Heart right ventricle (tissue), 16 donors: ENCODE measurements at places on chromosomes 6 and 20. TPM values are rescaled to one million over a fixed set of nuclear protein-coding genes. Genes with fewer than 3 reads are reported as not detected.
A peak's percentile ranks its signal among the peaks of the same experiment; 100 is the strongest.

GRCh38 chr20:45742596-45742995 lies 20.4 kb downstream of the SPINT4 start:
- no peak overlapping the region for H3K4me3 ChIP-seq
- no peaks in the 10 kb centered on the region for H3K4me1 ChIP-seq
- no peak for DNase-seq
- no peaks in the 10 kb centered on the region for H3K36me3 ChIP-seq
- H3K27me3 ChIP-seq = peaks cover 3% of the 10 kb centered on the region
- H3K27ac ChIP-seq = no peak overlapping the region

- H3K27ac ChIP-seq = no peak overlapping the region
- H3K27me3 ChIP-seq = no peaks in the 10 kb centered on the region
- DNase-seq = no peak
Observed at GRCh38 chr6:133313068-133313467, 71.9 kb downstream of the EYA4 start.

DNA sequence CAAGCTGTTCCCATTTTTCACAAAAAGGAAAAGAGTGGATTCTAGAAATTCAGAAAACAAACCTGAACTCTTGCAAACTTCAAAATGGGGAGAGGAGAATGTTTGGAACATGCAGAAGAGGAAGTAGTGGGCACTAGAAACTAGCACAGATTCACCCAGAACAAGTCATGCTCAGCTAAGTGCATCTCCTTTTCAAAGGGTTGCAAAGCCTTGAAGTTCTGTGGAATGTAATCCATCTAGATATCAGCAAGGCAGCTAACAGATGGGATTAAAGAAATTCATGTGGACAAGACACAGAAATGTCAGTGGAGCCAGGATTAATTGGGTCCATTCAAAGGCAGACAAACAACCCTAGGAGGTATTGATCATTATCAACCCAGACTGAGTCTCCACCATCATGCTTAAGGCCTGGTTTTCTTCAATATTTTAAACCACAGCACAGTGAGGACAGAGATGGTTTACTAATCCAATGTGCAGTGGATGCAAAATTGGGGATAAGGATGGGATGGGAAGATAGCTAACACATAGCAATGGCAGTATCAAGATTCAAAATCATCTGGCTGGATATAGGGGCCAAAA lies 31.3 kb downstream of the KCNK5 start:
- no peaks in the 10 kb centered on the region for H3K4me1 ChIP-seq
- no peaks in the 10 kb centered on the region for H3K27me3 ChIP-seq
- no peak overlapping the region for H3K4me3 ChIP-seq
- no peaks in the 10 kb centered on the region for H3K36me3 ChIP-seq

DNA sequence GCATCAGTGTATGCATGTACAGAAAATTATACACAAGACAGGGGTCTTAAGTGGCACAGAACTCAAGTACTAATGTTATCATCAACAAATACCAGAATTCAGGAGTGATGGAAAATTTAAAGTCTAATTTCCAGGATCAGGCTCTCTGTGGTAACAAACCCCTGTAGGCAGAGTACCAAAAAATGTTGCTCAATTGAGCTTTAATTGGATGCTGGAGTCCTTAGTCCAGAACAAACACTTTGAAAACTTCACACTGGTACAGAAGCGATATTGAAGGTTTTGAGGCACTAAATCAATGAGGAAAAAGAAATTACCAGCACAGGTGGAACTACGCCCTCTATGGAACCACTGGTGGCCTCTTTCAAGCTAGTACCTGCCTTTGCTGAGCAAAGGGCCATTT lies 113.1 kb downstream of the FOXC1 start:
- no peaks in the 10 kb centered on the region for H3K36me3 ChIP-seq
- no peaks in the 10 kb centered on the region for H3K4me1 ChIP-seq
- H3K4me3 ChIP-seq = no peak overlapping the region

DNA sequence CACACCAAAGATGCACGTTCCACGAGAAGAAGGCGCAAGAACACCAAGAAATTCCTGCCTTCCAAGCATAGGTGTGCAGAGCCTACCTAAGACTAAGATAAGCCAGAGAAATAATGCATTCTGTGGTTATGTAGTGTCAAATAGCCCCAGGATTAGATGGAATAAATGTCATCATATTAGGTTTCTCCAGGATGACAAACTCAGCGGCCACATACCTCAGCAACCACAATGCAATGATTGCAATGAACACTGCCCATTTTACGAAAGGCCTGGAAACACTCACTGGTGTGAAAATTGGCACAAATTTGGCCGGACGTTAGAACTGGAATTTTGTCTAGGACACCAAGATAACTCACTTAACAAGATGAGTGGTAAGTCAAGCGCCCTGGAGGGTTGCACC lies 129.7 kb downstream of the SLC22A3 start:
- no peak overlapping the region for H3K4me3 ChIP-seq
- no peak for DNase-seq

DNA sequence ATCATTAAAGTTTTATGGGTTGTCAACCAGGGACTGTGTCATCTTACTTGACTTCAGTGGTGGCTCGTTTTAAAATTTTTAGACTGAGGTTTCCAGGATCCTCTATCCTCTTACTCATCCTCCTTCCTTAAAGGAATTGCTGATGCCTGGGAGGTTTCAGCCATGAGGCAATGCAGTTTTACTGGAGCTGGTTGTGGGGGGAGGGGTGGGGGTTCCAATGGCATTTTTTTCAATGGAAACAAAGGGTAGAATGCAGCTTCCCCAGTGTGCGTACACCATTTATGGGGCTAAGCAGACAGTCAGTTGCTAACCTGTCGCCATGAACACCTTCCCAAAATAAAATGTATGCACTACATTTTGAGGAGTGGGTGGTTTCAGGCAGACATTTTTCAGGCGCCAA lies 88.0 kb downstream of the METTL24 start:
- H3K4me3 ChIP-seq = no peak overlapping the region
- no peaks in the 10 kb centered on the region for H3K27me3 ChIP-seq
- no peaks in the 10 kb centered on the region for H3K36me3 ChIP-seq
- no peaks in the 10 kb centered on the region for H3K4me1 ChIP-seq
- DNase-seq = no peak

DNA sequence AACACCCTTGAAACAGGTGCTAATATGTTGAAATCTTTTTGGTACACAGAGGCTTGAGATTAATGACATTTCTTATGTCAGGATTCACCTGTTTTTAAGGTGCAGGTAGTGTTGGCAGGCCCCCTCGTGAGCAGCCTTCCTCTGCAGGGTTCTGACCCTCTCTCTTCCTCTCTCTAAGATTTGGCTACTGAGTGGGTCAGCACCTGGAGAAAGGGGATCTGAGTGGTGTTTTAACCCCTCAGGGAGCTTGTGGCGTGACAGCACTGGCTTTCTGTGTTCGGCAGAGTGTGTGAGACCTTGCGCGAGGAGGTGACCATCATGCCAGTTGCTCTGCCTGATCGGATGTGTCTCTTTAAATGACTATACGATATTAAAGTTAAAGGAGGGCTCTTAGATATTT lies 37.1 kb downstream of the HIVEP1 start:
- no peaks in the 10 kb centered on the region for H3K4me1 ChIP-seq
- H3K36me3 ChIP-seq = no peaks in the 10 kb centered on the region
- H3K27ac ChIP-seq = peak overlapping the region; percentile 15
- no peak for DNase-seq
- no peak overlapping the region for H3K4me3 ChIP-seq

GRCh38 chr6:15776458-15776980 lies 113.7 kb upstream of the DTNBP1 start:
- DNase-seq = no peak
- H3K36me3 ChIP-seq = no peaks in the 10 kb centered on the region
- no peak overlapping the region for H3K27ac ChIP-seq
- no peaks in the 10 kb centered on the region for H3K27me3 ChIP-seq
- no peak overlapping the region for H3K4me3 ChIP-seq
- H3K4me1 ChIP-seq = no peaks in the 10 kb centered on the region

The ALDH5A1 gene
- 34.0 TPM for total RNA-seq

The BANF2 gene
- not detected for total RNA-seq

The OR12D3 gene
- total RNA-seq = not detected
